Activated CD4-positive, alpha-beta T cell treated with anti-CD3 and anti-CD28 coated beads for 48 hours (primary cell): ENCODE measurements at places on chromosomes 6 and 20.
A peak's percentile ranks its signal among the peaks of the same experiment; 100 is the strongest.

DNA sequence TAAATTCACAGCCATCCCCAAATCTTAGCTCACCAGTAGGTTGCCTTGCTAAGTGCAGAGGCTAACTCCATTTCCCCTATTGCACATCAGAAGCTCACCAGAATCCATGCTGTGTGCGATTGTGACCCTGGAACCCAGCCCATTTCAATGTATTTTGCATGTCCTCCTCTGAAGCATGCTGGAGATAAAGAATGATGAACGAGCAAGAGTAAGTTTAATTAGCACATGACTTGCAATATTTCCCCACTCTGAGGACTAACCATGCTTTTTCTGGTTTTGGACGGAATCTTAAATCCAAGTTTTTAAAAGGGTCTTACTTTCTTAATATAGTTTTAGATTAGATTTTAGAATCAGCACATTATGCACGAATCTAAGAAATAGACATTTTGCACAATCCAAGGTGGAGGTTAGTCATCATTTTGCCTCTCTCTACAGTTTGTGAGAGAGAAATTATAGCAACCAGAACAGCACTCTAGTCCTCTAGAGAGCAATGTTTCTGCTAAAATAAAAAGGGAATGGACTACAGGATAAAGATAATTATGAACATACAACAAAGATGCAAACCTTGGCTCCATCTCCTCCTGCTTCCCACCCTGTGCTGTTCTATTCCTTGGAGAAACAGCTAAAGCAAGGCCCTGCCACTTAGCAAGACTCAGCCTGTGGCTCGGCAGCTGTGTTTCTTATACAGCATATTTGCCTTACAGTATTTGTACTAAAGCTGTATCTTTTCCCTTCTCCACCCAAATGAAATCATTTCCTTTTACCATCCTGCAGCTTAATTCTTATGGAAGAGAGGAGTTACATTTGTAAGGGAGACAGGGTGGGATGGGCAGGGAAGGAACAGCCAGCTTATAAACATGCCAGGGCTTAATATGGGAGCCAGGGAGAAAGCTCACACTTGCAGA lies 24.9 kb upstream of the LAMA4 start:
- DNase-seq: no peak

- DNase-seq: no peak
Observed at GRCh38 chr20:38147163-38147562, 17.9 kb downstream of the TGM2 start.

DNA sequence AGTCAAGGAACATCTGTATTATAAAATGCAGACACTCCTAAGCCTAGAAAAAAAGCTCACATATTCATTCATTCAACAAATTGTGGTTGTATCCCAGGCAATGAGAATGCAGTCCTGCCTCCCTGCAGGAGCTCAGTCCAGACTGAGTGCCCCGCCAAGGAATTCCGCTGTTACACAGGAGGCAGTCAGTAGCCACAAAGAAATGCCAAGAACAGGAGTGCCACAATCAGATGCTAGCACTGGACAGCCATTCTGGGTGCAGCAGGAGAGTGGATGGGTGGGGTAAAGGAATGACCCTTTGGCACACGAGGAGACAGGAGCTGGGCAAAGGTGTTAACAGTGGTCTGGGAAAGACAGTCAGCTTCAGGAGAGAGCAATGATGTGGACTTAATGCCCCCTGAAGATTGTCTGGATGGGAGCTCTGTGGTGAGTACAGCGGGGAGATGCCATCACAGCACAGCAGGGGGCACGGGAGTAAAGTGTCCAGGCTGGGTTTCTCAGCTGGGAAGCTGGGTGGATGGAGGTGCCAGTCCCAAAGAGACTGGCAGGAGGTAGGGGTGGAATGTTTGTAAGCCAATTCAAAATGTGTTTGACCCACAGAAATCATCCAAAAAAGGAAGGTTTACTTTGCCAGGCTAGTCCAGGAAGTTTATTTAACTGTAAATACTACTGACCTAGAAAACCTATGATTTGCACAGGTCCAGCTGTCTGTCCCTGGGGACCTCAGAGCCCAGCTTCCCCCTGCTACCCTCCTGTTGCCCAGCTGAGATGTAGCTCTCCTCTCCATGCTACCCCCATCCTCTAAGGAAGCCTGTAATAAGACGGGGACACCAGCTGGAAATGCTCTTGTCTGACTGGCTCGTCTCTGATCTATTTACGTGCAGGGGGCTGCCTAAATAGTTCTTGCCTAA lies 84.1 kb downstream of the SLC23A2 start:
- no peak for DNase-seq

DNA sequence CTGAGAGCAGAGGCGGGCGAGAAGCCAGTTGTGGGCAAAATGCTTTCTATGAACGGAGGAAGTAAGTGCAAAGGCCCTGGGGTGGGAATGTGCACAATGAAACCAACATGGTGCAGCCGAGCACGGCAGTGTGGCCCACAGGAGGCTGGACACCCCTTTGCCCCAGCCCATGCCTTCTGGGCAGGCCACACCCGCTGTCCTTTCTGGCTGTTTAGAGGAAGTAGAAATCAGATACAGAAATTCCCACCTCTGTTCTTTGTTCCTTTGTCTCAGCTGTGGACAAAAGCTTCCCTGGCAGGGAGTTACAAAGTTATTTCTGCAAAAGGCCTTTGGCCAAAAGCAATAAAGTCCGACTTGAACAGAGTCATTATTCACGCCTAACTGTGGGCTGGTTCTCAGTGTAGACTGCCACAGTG lies 11.9 kb downstream of the SULF2 start:
- DNase-seq: no peak

- peak; percentile 31 for DNase-seq
Observed at GRCh38 chr6:43798688-43799444, 28.9 kb downstream of the VEGFA start.

- DNase-seq: peak; percentile 76
Observed at GRCh38 chr6:11496152-11497060, 41.1 kb upstream of the TMEM170B start.
